CD4-positive, CD25-positive, alpha-beta regulatory T cell (primary cell): ENCODE measurements at places on chromosomes 5 and 9. TPM values are rescaled to one million over a fixed set of nuclear protein-coding genes. Genes with fewer than 3 reads are reported as not detected.

GRCh38 chr9:85030316-85030715, 360.8 kb downstream of the NTRK2 start:
- H3K27me3 ChIP-seq: no peaks in the 10 kb centered on the region
- no peak for DNase-seq
- no peaks in the 10 kb centered on the region for H3K36me3 ChIP-seq
- H3K4me3 ChIP-seq: no peak overlapping the region
- H3K4me1 ChIP-seq: no peaks in the 10 kb centered on the region
- no peak overlapping the region for H3K27ac ChIP-seq

- no peak overlapping the region for H3K4me3 ChIP-seq
- H3K27me3 ChIP-seq: peaks cover 42% of the 10 kb centered on the region
- H3K36me3 ChIP-seq: no peaks in the 10 kb centered on the region
- no peak overlapping the region for H3K27ac ChIP-seq
- DNase-seq: no peak
Measured at GRCh38 chr5:123097871-123098735, 9.1 kb downstream of the PRDM6 start.

DNA sequence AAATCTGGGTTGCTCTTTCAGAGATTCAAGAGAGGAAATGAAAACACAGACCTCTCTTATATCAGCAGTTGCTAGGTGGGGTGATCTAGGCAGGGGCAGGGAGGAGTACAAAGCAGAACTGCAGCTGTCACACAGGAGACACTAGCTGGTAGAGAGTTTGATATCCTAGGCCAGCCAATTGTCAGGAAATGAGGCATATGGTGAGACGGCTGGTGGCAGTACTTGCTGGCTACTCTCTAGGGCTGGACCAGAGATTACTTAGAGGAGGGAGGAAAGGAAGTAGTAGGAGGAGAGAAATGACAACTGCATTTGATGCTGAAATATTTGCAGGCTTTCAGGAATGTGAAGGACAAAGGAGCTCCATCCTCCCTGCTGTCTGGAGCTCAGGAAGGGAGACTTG, 113.8 kb downstream of the TRIM32 start:
- no peak overlapping the region for H3K4me3 ChIP-seq
- H3K27me3 ChIP-seq: no peaks in the 10 kb centered on the region
- no peak for DNase-seq

DNA sequence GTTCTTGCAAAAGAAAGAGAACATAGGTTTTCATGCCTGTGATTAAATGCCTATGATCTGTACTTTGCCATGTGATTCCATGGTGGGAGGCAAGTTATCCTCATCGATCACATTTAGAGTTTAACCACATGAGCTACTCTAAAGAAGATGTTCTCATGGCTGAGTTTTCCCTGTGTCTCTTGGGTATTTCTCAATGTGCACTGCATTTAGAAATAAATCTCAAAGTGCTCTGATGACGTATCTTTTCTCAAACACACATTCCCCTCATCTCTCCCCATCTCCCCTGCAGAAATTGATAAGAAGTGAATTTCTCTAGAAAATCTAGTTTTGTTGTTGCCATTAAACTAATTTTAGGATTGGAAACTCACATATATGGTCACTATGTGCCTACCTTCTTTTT, 282.2 kb downstream of the SEMA5A start:
- H3K4me3 ChIP-seq: no peak overlapping the region
- H3K27me3 ChIP-seq: no peaks in the 10 kb centered on the region
- no peak for DNase-seq
- H3K36me3 ChIP-seq: no peaks in the 10 kb centered on the region
- no peaks in the 10 kb centered on the region for H3K4me1 ChIP-seq

GRCh38 chr9:26077860-26078259, 399.6 kb upstream of the TUSC1 start:
- H3K4me3 ChIP-seq: no peak overlapping the region
- no peak overlapping the region for H3K27ac ChIP-seq
- H3K36me3 ChIP-seq: no peaks in the 10 kb centered on the region
- no peaks in the 10 kb centered on the region for H3K4me1 ChIP-seq
- no peaks in the 10 kb centered on the region for H3K27me3 ChIP-seq

- H3K27ac ChIP-seq: no peak overlapping the region
- no peaks in the 10 kb centered on the region for H3K4me1 ChIP-seq
- no peaks in the 10 kb centered on the region for H3K36me3 ChIP-seq
- H3K27me3 ChIP-seq: no peaks in the 10 kb centered on the region
- no peak for DNase-seq
Measured at GRCh38 chr9:118336250-118336942, 632.2 kb downstream of the TLR4 start.

- H3K27ac ChIP-seq: no peak overlapping the region
- no peak overlapping the region for H3K4me3 ChIP-seq
- H3K36me3 ChIP-seq: no peaks in the 10 kb centered on the region
- no peaks in the 10 kb centered on the region for H3K27me3 ChIP-seq
Measured at GRCh38 chr9:20200991-20201431, 412.2 kb upstream of the SLC24A2 start.

- no peak overlapping the region for H3K27ac ChIP-seq
- H3K36me3 ChIP-seq: peaks cover 17% of the 10 kb centered on the region
- peaks cover 51% of the 10 kb centered on the region for H3K4me1 ChIP-seq
- H3K4me3 ChIP-seq: no peak overlapping the region
- DNase-seq: peak; percentile 64
Measured at GRCh38 chr5:177309351-177310191, 2.1 kb downstream of the MXD3 start.

- no peaks in the 10 kb centered on the region for H3K36me3 ChIP-seq
- H3K4me1 ChIP-seq: no peaks in the 10 kb centered on the region
Measured at GRCh38 chr9:77435688-77436087, 212.4 kb downstream of the GNA14 start.

DNA sequence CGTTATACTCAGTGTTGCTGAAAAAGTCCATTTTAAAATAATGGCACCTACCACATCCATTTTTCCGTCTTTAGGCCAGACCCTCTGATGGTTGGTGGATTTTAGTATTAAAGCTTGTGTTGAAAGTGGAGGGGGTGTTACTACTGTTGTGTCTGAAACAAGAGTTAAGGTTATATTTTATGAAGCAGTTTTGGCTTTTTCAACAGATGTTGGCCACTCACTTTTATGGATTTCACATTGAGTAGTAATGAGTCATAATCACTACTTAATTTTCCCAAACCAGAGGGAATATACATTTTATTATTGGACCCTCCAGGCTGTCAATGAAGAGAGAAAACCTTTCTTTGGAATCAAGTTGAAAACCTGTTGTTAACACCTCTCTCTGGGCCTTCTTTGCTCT, 88.0 kb downstream of the TRIO start:
- peaks cover 4% of the 10 kb centered on the region for H3K27me3 ChIP-seq
- H3K4me1 ChIP-seq: no peaks in the 10 kb centered on the region
- no peak for DNase-seq

DNA sequence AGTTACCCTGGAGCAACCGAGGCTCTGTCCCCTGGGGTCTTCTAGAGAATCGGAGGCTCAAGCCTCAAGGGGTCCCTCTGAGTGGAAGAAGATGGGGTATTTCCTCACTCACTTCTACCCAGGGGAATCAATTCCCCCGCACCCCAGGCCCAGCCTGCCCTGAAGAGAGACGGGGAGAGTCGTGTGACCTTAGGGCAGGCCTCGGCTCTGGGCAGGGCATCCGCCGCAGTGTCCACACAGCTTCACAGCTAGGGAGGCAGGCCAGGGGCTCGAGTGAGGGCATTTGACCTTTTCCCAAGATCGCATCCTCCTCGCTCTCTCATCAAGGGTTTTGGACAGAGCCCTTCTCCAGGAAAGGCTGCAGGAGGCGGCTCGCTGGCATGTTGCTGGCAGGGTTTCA, 57.9 kb upstream of the CNOT6 start:
- H3K27ac ChIP-seq: no peak overlapping the region
- H3K4me1 ChIP-seq: no peaks in the 10 kb centered on the region
- no peak for DNase-seq
- H3K4me3 ChIP-seq: no peak overlapping the region
- H3K36me3 ChIP-seq: no peaks in the 10 kb centered on the region

- H3K27ac ChIP-seq: no peak overlapping the region
- no peaks in the 10 kb centered on the region for H3K4me1 ChIP-seq
- no peak overlapping the region for H3K4me3 ChIP-seq
- peaks cover 2% of the 10 kb centered on the region for H3K27me3 ChIP-seq
Measured at GRCh38 chr9:104068546-104068945, 25.6 kb upstream of the SMC2 start.

DNA sequence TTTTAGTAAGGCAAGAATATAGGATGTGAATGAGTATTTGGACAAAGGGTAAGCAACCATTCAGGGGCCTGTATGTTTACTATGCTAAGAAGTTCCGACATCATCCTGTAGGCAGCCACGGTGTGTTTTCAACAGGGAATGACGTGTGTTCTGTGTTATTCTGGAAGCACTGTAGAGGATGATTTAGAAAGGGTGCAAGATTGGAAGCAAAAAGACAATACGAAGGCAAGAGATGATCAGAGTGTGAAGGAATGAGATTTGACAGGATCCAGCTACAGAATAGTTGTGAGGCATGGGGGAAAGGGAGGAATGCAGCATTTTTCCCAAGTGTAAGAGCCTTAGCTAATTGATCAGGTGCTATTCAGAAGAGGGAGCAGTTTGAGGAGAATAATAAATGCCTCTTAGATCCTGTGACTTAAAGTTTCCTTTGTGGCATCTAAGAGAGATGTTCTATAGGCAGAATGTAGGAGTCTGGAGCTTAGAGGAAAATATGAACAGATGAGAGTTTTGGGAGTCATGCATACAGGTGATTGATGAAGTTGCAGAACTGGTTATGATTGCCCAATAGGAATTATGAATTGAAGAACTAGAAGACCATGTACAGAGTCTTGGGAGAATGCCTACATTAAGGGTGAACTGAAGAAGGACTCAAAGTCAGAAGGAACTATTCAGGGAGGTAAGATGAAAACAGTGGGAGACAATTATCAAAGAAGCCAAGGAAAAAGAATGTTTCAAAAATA, 2.5 kb downstream of the SMC5 start:
- H3K27me3 ChIP-seq: no peaks in the 10 kb centered on the region
- peak overlapping the region; percentile 85 for H3K4me3 ChIP-seq
- DNase-seq: no peak
- no peak overlapping the region for H3K27ac ChIP-seq

DNA sequence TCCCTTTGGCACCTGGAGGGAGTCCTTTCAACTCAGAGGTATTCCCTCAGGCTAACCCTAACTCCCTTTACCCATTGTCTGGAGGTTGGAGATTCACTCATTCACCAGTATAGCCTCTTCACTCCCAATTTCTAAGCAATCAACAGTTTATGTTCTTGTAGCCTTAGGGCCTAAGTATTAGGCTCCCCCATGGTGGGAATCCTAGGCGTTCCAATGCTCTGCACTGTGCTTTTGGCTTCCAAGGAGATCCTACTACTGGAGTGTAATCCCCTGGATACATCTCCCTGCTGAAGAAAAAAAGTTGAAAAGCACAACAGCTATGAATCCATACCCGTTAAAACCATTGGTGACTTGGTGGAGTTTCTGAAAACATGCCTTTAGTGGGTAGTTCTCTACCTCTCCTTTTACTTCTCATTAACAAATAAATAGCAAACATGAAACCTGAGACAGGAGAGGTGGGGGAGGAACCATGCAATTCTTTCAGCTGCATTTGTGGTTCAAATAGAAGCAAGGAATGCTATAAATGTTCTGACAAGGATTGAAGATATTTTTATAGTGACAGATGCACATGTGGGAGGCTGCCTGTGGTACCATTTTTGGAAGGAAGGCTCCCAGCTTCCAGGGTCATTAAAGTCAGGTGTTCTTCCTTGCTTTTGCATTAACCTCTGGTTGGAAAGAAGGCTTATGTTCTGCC, 397.1 kb downstream of the DMAC1 start:
- H3K4me1 ChIP-seq: no peaks in the 10 kb centered on the region
- DNase-seq: no peak
- no peaks in the 10 kb centered on the region for H3K36me3 ChIP-seq

DNA sequence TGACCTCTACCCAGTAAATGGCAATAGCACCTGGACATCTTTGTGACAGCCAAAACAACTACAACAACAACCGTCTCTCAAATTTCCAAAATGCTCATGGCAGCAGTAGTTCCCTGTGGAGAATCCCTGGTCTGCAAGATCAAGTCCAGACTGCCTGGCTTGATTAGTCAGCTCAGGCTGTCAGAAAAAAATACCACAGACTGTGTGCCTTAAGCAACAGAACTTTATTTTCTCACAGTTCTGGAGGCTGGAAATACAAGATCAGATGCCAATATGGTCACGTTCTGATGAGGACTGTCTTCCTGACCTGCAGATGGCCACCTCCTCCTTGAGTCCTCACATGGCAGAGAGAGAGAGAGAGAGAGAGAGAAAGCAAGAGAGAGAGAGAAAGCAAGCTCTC, 52.3 kb upstream of the MOCS2 start:
- H3K36me3 ChIP-seq: no peaks in the 10 kb centered on the region
- peaks cover 4% of the 10 kb centered on the region for H3K27me3 ChIP-seq
- H3K27ac ChIP-seq: no peak overlapping the region
- DNase-seq: no peak
- no peak overlapping the region for H3K4me3 ChIP-seq

- H3K27ac ChIP-seq: no peak overlapping the region
- DNase-seq: no peak
- no peak overlapping the region for H3K4me3 ChIP-seq
- no peaks in the 10 kb centered on the region for H3K36me3 ChIP-seq
Measured at GRCh38 chr5:154513669-154514084, 35.6 kb upstream of the HAND1 start.

- no peaks in the 10 kb centered on the region for H3K4me1 ChIP-seq
- no peaks in the 10 kb centered on the region for H3K27me3 ChIP-seq
- no peak overlapping the region for H3K27ac ChIP-seq
- H3K4me3 ChIP-seq: no peak overlapping the region
Measured at GRCh38 chr5:160618286-160618685, 196.6 kb downstream of the PTTG1 start.

GRCh38 chr9:35172878-35173277, 11.1 kb downstream of the UNC13B start:
- H3K4me1 ChIP-seq: no peaks in the 10 kb centered on the region
- no peaks in the 10 kb centered on the region for H3K36me3 ChIP-seq
- DNase-seq: no peak
- H3K27ac ChIP-seq: no peak overlapping the region
- H3K4me3 ChIP-seq: no peak overlapping the region

GRCh38 chr9:114300153-114300845, 22.6 kb upstream of the ORM1 start:
- H3K36me3 ChIP-seq: no peaks in the 10 kb centered on the region
- H3K4me1 ChIP-seq: no peaks in the 10 kb centered on the region
- DNase-seq: no peak

GRCh38 chr9:37602817-37603216, 10.4 kb upstream of the TOMM5 start:
- H3K4me3 ChIP-seq: no peak overlapping the region
- H3K4me1 ChIP-seq: no peaks in the 10 kb centered on the region
- no peaks in the 10 kb centered on the region for H3K36me3 ChIP-seq
- no peak for DNase-seq
- peaks cover 10% of the 10 kb centered on the region for H3K27me3 ChIP-seq
- no peak overlapping the region for H3K27ac ChIP-seq

PCDHA4 gene
- not detected for total RNA-seq

CDKN2A gene
- total RNA-seq: 16.5 TPM

TMEM232 gene
- 1.0 TPM for total RNA-seq

CCNJL gene
- total RNA-seq: not detected

POU5F2 gene
- 4.2 TPM for total RNA-seq

BTNL9 gene
- not detected for total RNA-seq

PCDHB6 gene
- not detected for total RNA-seq

PCDHGB6 gene
- not detected for total RNA-seq

NDUFS6 gene
- total RNA-seq: 21.6 TPM

RPL12 gene
- 1,070 TPM for total RNA-seq

IL11RA gene
- total RNA-seq: 228 TPM

TRMO gene
- 47.1 TPM for total RNA-seq
